ENCODE measurements at places on chromosomes 11 and 22. TPM values are rescaled to one million over a fixed set of nuclear protein-coding genes. Genes with fewer than 3 reads are reported as not detected.
A peak's percentile ranks its signal among the peaks of the same experiment; 100 is the strongest.

DNA sequence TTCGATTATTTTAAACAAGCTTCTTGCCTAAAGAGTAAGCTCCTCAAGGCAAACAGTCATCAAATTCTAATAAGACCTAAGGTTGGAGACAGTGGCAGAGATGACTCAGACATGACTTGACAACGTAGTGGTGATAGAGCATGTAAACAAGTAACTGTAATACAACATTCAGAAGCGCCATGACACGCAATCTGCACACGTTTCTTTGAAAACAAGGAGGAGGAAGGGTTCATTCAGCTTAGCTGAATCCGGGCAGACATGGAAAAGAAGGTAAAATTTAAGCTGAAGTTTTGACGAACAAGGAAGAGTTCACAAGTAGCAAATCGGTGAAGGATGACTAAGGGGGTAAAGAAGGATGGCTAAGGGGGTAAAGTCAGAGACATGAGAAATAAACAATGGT is 152.4 kb upstream of the ZC3H12C start:
- no peak for DNase-seq

- peak; percentile 86 for DNase-seq
Observed at GRCh38 chr22:32528984-32529982, 54.7 kb downstream of the FBXO7 start.

GRCh38 chr11:9208726-9209501 is 56.2 kb downstream of the DENND5A start:
- DNase-seq = no peak

Gene DUSP8
- total RNA-seq = 18.0 TPM

Gene NXPE2
- total RNA-seq = not detected

Data from upper lobe of right lung (tissue), 1 donor.